ENCODE measurements at places on chromosomes 13 and 19.

DNA sequence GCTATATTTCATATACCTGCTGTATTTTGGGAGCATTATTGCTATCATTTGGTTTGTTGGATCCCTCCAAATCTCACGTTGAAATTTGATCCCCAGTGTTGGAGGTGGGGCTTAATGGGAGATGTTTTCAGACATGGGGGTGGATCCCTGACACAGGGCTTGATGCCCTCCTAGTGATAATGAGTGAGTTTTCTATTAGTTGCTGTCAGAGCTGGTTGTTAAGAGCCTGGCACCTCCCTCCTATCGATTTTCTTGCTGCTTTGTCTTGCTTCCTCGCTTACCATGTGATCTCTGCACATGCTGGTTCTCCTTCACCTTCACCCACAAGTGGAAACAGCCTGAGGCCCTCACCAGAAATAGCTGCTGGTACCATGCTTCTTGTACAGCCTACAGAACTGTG, 259.9 kb upstream of the STARD13 start:
- no peak for DNase-seq

DNA sequence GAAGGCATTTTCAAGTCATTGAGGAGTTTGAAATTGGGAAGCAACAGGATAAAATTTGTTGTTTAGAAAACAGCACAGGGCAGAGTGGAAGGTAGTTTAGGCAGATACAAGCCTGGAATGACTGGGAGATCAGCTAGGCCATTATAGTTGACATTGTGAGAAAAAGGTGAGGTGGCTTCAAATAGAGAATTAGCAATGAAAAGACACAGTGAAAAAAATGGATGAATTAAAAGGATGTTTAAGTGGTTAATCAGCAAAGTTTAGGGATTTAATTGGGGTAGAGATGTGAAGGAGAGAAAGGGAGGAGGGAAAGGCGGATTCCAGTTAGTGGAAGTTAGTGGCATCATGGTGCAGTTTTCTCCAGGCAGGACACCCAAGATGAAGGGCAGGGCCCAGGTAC, 570.5 kb upstream of the GPC6 start:
- no peak for DNase-seq

DNA sequence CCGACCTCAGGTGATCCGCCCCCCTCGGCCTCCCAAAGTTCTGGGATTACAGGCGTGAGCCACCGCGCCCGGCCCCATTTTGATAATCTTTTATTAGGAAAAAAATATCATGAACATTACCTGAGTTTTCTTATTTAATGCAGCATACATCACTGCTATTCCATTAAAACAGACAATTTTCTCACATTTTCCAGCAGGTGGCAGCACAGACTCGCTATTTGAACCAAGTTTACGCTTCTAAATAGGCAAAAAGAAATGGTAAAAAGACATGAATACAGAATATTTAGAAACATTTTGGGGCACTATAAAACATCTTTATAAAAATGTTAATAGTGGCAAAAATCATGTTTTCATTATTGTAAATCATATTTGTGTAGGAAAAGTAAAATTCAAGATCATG, 903.1 kb downstream of the SLITRK6 start:
- DNase-seq = peak; percentile 71

- no peak for DNase-seq
Measured at GRCh38 chr19:48818234-48818820, 7.5 kb upstream of the BCAT2 start.

DNA sequence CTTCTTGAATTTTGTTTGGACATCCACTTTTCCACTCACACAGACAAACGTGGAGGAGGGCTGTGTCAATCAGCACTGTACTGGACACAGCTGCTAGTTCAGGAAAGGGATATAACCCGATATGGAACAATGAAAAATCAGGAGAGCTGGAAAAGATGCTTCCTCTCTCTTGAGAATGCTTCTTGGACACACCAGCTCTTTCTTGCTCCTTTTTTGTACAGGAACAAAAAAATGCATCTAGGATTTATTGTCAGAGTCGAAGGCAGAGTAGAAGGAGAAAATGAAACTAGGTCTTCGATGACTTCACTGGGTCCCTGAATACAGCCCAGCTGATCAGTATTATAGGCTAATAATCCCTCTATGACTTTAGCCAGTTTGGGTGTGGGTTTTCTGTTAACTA, 62.2 kb downstream of the PEG3 start:
- no peak for DNase-seq

- no peak for DNase-seq
Measured at GRCh38 chr19:43754253-43754502, 584 bp downstream of the SMG9 start.

DNA sequence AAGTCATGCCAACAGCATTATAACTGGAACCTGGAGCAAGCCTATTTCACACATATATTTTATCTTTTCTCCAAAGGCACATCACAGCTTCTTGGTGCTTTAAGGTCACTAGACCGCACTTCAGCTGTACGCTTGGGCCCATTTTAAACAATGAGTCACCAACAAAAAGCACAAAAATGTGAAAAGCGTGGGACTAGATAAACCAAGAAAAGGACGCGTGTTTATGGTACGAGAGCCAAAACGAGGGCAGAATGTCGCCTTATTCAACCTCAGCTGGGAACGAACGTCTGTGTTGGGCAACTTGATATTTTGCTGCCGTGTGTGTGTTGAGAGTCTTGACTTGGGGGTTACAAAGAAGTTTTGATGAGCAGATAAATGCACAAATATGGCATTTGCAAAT, 9.2 kb upstream of the EHD2 start:
- DNase-seq = no peak

GRCh38 chr13:75489502-75490263, 7.7 kb upstream of the TBC1D4 start:
- DNase-seq = no peak

- DNase-seq = no peak
Measured at GRCh38 chr13:99500839-99501183, 461 bp upstream of the TM9SF2 start.

- no peak for DNase-seq
Measured at GRCh38 chr13:46486270-46486669, 66.7 kb upstream of the LRCH1 start.

DNA sequence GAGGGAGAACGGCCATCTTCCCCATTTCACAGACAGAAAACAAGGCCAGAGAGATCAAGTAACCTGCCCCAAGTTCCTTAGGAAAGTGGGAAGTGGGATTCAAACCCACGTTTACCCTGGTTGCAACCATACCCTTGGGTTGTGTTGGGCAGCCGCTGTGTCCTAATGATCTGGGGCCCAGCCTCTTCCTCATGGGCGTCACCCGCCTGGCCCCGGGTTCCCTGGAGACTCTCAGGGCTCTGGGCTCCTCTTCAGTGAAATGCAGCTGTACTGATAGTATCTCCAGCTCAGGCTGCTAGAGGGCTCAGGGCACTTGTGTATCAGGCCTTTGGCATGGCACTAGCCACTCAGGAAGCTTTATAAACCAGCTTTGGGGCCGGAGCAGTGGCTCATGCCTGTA, 9.8 kb downstream of the TMED1 start:
- DNase-seq = no peak

Measured in SK-N-DZ (cell line).